Right atrium auricular region (tissue), 2 donors: ENCODE measurements at places on chromosomes 11 and 22. TPM values are rescaled to one million over a fixed set of nuclear protein-coding genes. Genes with fewer than 3 reads are reported as not detected.

The LINC01488 gene
- total RNA-seq: not detected

The PELI3 gene
- total RNA-seq: 12.7 TPM

The TH gene
- not detected for total RNA-seq

The IGHMBP2 gene
- total RNA-seq: 8.5 TPM

The PRDM10 gene
- total RNA-seq: 4.3 TPM

The PTGDR2 gene
- not detected for total RNA-seq

The PAMR1 gene
- 15.3 TPM for total RNA-seq

The SULT4A1 gene
- not detected for total RNA-seq

The NDUFS8 gene
- total RNA-seq: 568 TPM

The MFRP gene
- not detected for total RNA-seq

The IFITM10 gene
- total RNA-seq: 0.47 TPM

The TSPAN32 gene
- 15.2 TPM for total RNA-seq

The ANO5 gene
- 38.7 TPM for total RNA-seq

The MAP6 gene
- 8.1 TPM for total RNA-seq

The MPPED2 gene
- total RNA-seq: 1.1 TPM

The ZNF214 gene
- 0.74 TPM for total RNA-seq

The FOLR2 gene
- 10.8 TPM for total RNA-seq

The BIRC3 gene
- 3.6 TPM for total RNA-seq

The RASL10A gene
- total RNA-seq: 1.8 TPM
